ENCODE measurements at places on chromosomes 3 and 15.
A peak's percentile ranks its signal among the peaks of the same experiment; 100 is the strongest.

DNA sequence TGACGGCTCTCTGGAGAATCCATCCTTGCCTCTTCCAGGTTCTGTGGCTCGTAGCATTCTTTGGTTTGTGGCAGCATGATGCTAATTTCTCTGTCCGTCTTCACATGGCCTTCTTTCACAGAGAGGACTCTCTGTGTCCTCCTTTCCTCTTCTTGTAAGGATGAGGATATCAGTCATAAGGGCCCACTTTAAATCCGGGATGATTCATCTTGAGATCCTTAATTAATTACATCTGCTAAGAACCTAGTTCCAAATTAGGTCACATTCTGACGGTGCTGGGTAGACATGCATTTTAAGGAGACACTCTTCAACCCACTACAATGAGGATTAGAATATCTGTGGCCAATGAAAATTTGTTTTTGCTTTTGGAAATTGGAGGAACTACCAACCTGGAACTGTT, 15.7 kb upstream of the GXYLT2 start:
- no peak for DNase-seq

- DNase-seq: no peak
These were observed 9.8 kb downstream of the AGBL1 start for GRCh38 chr15:86089422-86089821.

GRCh38 chr15:41911691-41912345, 18.0 kb upstream of the SPTBN5 start:
- no peak for DNase-seq

- DNase-seq: no peak
These were observed 9.6 kb downstream of the CLDND1 start for GRCh38 chr3:98513091-98513511.

- DNase-seq: no peak
These were observed 11.6 kb downstream of the OXTR start for GRCh38 chr3:8757551-8758518.

- no peak for DNase-seq
These were observed 28.5 kb downstream of the ST3GAL6 start for GRCh38 chr3:98791341-98792325.

- no peak for DNase-seq
These were observed 30.1 kb downstream of the FNDC3B start for GRCh38 chr3:172069478-172069877.

DNA sequence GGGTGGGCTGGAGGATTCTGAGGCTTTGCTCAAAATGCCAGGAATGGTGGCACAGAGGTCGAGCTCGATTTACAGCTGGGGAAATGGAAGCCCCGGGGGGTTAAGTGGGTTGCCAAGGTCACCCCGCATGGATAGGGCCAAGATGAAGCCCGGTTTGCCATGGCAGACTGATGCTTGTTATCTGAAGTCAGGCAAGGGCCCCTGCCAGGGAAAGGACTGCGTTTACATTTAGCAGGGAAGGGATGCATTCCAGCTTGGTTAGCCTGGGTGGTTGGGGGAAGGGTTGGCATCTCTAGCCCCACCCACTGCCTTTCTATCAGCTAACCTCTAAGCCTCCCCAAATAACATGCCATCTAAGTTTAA, 79.0 kb downstream of the RPLP1 start:
- DNase-seq: no peak

DNA sequence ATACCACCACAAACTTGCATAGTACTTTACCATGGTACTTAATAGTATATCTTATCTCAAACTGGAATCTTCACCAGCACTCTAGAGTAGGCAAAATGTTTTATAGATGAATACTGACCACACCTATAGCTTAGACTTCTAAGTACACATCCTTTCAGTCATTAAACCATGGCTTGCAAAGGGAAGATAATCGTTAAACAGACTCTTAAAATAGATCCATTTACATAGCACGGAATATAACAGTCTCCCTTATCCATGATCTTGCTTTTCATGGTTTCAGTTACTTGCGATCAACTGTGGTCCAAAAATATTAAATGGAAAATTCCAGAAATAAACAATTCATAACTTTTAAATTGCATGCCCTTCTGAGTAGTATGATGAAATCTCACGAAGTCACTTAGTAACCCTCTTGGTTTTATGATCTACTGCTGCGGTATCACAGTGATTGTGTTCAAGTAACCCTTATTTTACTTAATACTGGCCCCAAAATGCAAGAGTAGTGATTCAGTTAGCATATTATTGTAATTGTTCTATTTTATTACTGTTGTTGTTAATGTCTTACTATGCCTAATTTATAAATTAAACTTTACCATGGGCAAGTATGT, 111.4 kb downstream of the HERC1 start:
- no peak for DNase-seq

- DNase-seq: no peak
These were observed 200.3 kb upstream of the SEMA6D start for GRCh38 chr15:47516972-47517371.

- DNase-seq: no peak
These were observed 64.5 kb downstream of the POLQ start for GRCh38 chr3:121481106-121481880.

DNA sequence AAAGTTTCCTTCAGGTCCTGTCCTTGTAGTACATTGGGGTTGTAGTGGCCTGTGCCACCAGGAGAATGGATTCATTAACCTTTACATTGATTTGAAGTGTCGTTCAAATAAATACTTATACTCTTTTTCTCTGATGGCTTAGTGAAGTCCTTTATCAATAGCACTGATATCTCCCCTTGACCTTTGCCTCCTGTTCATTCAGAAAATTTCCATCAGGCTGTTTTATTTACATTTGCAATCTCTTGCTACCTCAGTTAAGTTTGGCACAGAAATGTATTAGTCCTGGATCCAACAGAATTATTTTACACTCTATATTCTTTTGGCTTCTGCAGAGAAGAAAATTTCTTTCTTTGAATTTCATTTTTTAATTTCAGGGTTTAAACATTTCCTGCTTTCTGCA, 497.0 kb downstream of the RBMS3 start:
- DNase-seq: no peak

DNA sequence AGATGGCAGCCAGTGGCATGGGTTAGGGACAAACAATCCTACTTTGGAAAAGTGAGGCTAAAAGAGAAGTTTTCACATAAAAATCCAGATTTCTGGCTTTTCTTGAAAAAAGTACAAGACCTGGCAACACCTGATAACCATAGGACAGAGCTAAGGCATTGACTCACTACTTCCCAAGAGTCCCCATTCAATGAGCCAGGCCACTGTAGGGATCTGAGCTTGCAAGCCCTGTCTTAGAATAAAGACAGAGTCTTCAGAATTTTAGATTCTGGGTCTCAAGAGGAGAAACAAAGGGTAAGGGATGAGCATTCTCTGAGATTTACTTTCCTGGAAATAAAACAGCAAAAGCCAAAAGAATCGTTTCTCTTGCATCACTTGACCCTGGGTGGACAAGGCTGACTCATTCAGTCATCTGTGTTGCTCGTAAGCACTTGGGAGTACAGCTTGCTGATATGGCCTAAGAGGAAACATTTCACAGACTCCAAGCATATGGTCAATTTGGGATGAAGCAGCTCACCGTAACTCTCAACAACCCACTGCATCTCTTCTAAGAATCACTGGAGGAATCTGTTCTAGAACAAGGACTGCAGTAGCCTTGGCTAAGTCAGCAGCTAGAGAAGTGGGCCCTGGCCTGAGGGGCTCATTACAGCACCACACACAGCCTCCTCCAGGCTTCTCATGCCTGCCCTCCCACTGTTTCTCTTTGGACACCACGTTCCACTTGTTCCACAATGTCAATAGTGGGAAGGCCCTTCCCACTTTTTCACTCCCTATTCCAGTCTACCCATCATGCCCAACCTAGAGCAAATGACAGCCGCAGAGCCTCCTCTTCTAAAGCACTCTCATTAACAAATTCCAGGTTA, 86.2 kb downstream of the RFTN1 start:
- DNase-seq: no peak

GRCh38 chr3:141128126-141128777, 77.1 kb downstream of the SPSB4 start:
- no peak for DNase-seq

- no peak for DNase-seq
These were observed 50.8 kb downstream of the GXYLT2 start for GRCh38 chr3:72938471-72939265.

DNA sequence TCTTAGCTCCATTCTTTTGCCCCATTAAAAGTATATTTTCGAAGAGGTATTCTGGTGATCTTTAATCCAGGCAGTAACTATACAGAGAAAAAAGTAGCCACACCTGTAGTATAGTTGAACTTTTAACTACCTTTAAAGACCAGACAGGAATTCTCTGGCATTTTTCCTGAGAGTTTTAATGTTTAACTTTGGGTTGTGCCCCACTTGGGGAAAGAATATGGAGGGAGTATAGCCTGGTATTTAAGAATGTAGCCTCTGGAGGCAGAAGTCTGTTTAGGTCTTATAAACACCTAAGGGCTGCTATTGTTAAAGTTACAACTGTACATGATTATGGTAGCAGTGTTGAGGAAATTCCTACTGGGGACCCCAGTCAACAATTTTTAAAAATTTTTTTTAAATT, 19.3 kb downstream of the C3orf85 start:
- DNase-seq: no peak

- no peak for DNase-seq
These were observed 483.9 kb downstream of the RBMS3 start for GRCh38 chr3:29764603-29765254.

- no peak for DNase-seq
These were observed 195.3 kb downstream of the ITPR1 start for GRCh38 chr3:4688411-4688810.

GRCh38 chr15:64460206-64460723, at the start of gene ZNF609:
ZNF609 (plus strand) TSS chr15:64460578; CDS start chr15:64499420, 38,842 bp downstream.
- peak; percentile 90 for DNase-seq

DNA sequence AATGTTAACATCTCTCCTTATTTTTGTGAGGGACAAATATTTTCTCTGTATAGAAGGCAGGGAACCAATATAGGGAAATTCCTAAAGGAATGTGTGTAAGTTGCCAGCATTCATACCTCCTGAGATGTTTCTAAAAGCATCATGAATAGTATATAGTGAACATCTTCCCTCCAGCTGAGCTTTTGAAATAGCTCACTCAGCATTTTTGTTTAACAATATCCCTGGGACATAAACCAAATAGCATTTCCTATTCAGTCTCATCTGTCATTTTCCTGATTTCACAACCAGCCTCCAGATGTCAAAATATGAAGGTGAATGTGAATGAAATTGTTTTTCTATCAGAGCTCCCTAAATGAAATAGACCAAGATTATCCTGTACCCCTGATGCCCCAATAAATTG, 137.2 kb downstream of the PPM1L start:
- no peak for DNase-seq

DNA sequence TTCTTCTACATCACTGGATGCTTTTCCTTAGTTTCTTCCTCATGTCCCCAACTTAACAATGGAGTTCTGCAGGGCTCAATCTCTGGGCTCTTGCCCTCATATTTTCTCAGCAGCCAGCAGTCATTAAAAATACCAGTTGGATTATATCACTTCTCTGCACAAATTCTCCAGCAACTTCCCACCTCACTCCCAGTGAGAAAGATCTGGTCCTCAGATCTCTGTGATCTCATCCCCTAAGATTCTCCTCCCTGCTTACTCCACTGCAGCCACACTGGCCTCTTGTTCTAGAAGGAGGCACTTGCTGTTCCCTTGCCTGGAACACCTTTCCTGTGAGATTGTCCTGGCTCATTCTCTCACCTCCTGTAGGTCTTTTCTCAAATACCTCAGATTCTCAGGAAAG, 6.1 kb downstream of the ERICH6 start:
- DNase-seq: no peak

DNA sequence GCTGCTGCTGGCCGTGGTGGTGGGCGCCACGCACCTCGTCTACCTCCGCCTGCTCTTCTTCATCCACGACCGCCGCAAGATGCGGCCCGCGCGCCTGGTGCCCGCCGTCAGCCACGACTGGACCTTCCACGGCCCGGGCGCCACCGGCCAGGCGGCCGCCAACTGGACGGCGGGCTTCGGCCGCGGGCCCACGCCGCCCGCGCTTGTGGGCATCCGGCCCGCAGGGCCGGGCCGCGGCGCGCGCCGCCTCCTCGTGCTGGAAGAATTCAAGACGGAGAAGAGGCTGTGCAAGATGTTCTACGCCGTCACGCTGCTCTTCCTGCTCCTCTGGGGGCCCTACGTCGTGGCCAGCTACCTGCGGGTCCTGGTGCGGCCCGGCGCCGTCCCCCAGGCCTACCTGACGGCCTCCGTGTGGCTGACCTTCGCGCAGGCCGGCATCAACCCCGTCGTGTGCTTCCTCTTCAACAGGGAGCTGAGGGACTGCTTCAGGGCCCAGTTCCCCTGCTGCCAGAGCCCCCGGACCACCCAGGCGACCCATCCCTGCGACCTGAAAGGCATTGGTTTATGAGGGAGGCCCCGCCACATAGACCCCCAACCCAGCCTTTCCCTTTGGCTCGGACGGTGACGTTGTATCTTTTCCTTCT, 1.1 kb downstream of the GPR27 start:
- DNase-seq: no peak

- no peak for DNase-seq
These were observed 26.9 kb downstream of the ADAMTS17 start for GRCh38 chr15:100314809-100315400.

GRCh38 chr3:41986561-41986960, 24.7 kb upstream of the ULK4 start:
- no peak for DNase-seq

GRCh38 chr3:55434789-55435188, 52.3 kb downstream of the WNT5A start:
- no peak for DNase-seq

DNA sequence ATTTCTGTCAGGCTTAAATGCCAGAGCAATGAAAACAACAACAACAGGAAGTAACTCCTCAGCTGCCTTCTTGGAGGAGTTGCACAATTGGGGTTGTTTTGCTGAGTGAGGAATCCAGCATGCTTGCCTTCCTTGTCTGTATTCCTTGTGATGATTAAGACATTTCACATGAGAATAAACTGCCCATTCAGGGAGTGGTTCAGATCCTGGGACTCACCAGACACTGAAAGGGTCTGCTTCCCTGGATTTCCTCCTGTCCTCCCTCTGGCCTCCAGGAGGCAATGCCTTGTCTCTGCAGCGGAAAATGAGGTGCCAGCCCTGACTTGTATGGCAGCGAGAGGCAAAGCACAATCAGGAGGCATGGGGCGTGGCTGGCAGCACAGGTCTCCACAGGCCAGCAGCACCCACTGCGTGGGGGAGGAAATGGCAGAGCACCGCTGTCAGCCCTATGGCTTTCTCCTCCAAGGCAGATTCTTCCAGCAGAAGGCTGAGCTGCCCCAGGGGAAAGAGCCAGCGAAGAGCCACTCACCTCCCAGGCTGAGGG, 41.5 kb downstream of the RBP2 start:
- DNase-seq: no peak

- no peak for DNase-seq
These were observed 22.6 kb upstream of the TNFAIP8L3 start for GRCh38 chr15:51117270-51117669.

GRCh38 chr3:195999896-196000295, 82.0 kb downstream of the TFRC start:
- no peak for DNase-seq

- no peak for DNase-seq
These were observed 62.8 kb downstream of the SYNM start for GRCh38 chr15:99167640-99168039.
